Muscle of back (tissue), 13 donors: ENCODE measurements at places on chromosomes 1 and 21. TPM values are rescaled to one million over a fixed set of nuclear protein-coding genes. Genes with fewer than 3 reads are reported as not detected.
A peak's percentile ranks its signal among the peaks of the same experiment; 100 is the strongest.

GRCh38 chr1:11893907-11894251 lies 32.3 kb downstream of the KIAA2013 start:
- DNase-seq = peak; percentile 40

- no peak for DNase-seq
Measured at GRCh38 chr1:234240680-234241079, 132.6 kb upstream of the COA6 start.

DNA sequence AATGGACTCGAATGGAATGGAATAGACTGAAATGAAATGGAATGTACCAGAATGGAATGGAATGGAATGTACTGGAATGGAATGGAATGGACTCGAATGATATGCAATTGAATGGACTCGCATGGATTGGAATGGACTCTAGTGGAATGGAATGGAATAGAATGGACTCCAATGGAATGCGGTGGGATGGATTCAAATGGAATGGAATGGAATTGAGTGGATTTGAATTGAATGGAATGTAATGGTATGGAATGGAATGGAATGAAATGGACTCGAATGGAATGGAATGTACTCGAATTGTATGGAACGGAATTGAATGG lies 99.6 kb upstream of the FBXO28 start:
- DNase-seq = no peak

GRCh38 chr1:8540971-8541370 lies 223.1 kb downstream of the SLC45A1 start:
- DNase-seq = no peak

DNA sequence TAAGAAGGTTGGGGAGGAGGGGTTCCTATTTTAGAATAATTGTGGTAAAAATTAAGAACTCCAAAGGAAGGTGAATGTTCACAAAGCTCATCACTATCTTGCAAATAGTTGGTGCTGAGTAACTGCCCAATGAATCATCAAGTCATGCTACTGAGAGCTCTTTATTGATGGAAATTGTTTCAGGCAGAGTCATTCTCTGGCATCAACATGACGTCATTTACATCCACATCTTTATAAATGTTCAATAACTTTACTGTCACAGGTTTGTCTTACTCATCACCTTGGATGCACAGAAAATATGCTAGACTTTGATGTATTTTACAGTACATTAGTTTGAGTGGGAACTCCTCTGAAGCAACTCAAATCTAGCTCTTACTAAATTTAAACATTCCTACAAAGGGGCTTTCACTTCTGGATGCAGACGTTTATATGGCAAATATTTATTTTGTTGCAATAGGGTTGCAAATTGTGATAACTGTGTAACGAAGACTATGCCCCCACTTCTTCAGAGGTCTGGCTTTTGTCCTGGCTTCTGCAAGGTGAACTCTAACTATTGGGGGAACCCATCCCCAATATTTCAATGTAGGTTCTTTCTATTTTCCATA lies 273.7 kb upstream of the AJAP1 start:
- DNase-seq = peak; percentile 80

DNA sequence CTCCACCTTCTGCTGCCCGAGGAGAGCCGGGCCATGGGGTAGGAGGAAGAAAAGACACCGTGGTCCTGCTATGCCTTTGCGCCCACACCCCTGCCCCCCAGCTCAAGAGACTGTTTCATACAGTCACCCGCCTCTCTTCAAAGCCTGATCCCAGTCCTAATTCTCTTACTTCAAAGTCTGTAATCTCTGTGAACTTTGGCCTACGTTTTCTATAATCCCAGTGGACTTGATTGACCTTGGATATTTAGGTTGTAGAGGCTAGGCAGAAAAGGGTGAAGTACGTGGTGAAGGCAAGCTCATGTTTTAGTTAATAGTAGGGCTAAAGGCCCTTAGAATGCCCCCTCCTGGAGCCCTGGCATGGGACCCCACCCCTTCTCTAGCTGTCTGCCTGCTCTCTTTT lies 28.4 kb downstream of the VPS13D start:
- no peak for DNase-seq

- DNase-seq = no peak
Measured at GRCh38 chr1:88678405-88678804, 5.7 kb upstream of the PKN2 start.

GRCh38 chr1:181646710-181647109 lies 163.4 kb downstream of the CACNA1E start:
- no peak for DNase-seq

DNA sequence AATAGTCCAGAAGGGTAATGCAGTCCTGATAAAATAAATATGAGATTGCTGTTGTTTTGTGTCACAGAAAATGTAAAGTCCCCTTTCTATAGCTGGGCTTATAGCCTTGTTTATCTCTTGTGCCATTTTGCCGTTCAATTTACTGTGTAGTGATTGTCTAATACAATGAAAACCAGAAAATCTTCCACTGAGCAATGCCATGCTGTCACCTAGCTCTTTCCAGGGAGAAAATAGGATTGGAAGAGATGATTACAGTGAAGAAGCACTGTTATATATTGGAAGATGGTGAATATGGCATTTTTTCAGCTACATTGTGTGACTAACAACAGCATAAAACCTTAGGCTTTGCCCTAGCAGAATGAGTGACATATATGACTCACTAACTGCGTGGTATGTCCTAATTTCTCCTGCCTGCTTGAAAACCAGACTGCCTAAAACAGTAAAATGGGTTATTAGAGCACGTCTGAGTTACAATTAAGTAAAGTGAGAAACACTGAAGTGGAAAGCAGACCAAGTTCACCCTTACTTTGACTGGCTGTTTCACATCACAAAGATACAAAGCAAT lies 332.4 kb upstream of the ZP4 start:
- DNase-seq = no peak

GRCh38 chr1:2088458-2088857 lies 38.2 kb downstream of the PRKCZ start:
- no peak for DNase-seq

DNA sequence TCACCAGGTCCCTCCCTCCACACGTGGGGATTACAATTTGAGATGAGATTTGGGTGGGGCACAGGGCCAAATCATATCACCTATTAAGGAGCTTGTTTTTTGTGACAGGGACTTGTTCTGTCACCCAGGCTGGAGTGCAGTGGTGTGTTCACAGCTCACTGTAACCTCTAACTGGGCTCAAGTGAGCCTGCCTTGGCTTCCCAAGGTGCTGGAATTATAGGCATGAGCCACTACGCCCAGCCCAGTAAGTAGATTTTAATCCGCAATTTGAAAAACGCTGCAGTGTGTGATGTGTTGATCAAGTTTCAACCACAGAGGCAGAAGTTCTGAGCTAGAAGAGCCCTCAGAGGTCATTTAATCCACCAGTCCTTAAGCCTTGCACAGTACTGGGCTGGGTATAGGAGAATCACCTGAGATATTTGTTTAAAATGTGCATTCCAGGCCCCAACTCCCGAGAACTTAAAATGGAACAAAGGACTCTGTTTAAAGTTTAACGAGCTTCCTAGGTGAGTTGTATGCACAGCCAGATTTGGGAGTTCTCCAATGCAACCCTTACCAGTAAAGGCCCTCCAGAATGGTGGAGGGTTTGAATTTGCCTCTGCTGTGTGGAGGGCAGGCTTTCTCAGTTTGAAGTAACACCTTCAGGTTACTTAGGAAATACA lies 13.4 kb downstream of the RPL11 start:
- DNase-seq = no peak

Gene RGS5
- 40.4 TPM for polyA plus RNA-seq
